Activated CD4-positive, alpha-beta memory T cell treated with anti-CD3 and anti-CD28 coated beads for 36 hours (primary cell): ENCODE measurements at places on chromosomes 4 and X. TPM values are rescaled to one million over a fixed set of nuclear protein-coding genes. Genes with fewer than 3 reads are reported as not detected.

DNA sequence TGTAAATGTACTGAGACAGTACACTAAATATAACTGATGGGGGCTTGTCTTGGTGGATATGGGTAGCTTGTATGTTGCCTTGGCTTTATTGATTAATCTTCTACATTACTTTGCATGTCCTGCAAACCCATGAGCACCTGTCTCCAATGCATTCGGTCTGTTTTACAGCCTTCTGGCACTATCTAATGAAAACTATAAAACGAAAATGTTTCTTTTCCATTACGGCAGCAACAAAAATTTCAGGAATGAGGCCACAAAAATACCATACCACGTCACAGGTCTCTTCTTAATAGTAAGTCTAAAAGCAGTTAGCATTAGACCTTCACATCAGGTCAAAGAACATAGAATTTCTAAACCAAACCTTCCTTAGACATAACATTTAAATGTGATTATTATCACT, 49.8 kb downstream of the EDNRA start:
- no peak for DNase-seq

- peak; percentile 67 for DNase-seq
These were observed 53.1 kb downstream of the GAK start for GRCh38 chr4:878796-879728.

- DNase-seq, result no peak
These were observed 19.9 kb upstream of the IGSF1 start for GRCh38 chrX:131308980-131309379.

DNA sequence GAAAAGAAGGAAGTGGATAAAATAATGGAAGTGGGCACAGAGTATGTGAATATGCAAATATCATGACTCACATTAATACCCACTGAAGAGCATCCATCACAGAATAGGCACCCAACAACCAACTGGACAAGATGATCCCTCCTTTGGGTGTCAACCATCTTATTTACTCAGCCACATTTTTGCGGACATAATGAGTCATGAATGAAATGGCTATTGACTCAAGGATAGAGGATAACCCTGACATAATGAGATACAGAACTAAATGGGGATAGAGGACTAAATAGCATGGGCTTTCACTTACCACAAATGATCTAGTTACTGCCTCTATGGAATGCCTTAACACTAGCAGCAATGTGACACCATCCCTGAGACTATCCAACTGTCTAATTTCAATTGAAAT, 224.7 kb downstream of the ANTXR2 start:
- DNase-seq, result no peak

GRCh38 chr4:128917781-128918180, 108.3 kb downstream of the JADE1 start:
- DNase-seq, result no peak

- no peak for DNase-seq
These were observed 11.0 kb upstream of the MAMLD1 start for GRCh38 chrX:150352114-150352513.

GRCh38 chrX:66074920-66075879, 35.3 kb upstream of the VSIG4 start:
- DNase-seq, result peak; percentile 70

The EDA2R gene
- total RNA-seq, result 1.3 TPM

The RPS6KA3 gene
- total RNA-seq, result 51.8 TPM
